ENCODE measurements at places on chromosomes 12 and 14. TPM values are rescaled to one million over a fixed set of nuclear protein-coding genes. Genes with fewer than 3 reads are reported as not detected.

- H3K4me3 ChIP-seq: no peak overlapping the region
- no peaks in the 10 kb centered on the region for H3K4me1 ChIP-seq
- peaks cover 34% of the 10 kb centered on the region for H3K36me3 ChIP-seq
- no peak for DNase-seq
- no peaks in the 10 kb centered on the region for H3K27me3 ChIP-seq
Observed at GRCh38 chr12:55955800-55956508, 9.9 kb downstream of the PMEL start.

DNA sequence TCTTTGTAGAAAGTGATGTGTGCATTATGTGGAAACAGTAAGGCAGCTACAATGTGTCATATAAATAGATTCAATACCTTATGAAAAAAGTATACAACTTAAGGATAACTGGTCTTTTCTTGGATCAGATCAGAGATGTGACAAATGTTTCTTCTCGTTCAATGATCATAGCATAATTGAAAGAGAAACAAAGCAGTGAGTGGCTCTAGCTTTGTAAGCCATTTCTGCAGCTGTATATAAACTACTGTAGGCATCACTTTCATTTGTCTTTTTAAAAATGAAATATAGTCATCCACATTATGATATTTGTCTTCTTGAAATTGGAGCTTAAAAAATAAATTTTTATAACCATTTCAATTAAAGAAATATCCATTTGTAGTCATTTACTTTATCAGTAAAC is 63.8 kb upstream of the LMO3 start:
- H3K4me1 ChIP-seq: no peaks in the 10 kb centered on the region
- DNase-seq: no peak
- H3K27ac ChIP-seq: no peak overlapping the region
- H3K4me3 ChIP-seq: no peak overlapping the region

DNA sequence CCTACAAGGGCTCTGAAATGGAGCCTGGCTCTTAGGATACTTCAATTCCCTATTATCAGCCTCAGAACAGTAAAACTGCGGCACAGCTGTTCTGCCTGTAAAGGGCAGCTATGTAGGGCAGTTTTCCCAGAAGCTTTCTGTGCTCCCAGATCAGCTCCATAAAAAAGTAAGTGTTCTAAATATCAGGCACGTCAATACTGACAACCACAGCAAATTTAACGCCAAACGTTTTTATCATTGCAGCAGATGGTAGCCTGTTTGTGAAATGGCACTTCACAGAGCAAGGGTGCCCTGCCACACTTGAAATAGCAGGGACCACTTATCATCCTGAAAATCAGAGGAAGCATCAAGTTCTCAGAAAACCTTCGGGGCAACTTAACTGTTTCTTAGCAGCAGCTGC is 54.8 kb upstream of the PTHLH start:
- no peak overlapping the region for H3K27ac ChIP-seq
- no peak for DNase-seq
- H3K36me3 ChIP-seq: no peaks in the 10 kb centered on the region
- H3K4me3 ChIP-seq: no peak overlapping the region

TCHP gene
- 29.8 TPM for total RNA-seq

PZP gene
- total RNA-seq: not detected

- H3K27me3 ChIP-seq: peaks cover 6% of the 10 kb centered on the region
- H3K36me3 ChIP-seq: no peaks in the 10 kb centered on the region
- no peak for DNase-seq
- H3K4me1 ChIP-seq: no peaks in the 10 kb centered on the region
- no peak overlapping the region for H3K4me3 ChIP-seq
- no peak overlapping the region for H3K27ac ChIP-seq
Observed at GRCh38 chr14:92316176-92316575, 6.8 kb upstream of the SLC24A4 start.

SLC17A8 gene
- total RNA-seq: not detected

COCH gene
- not detected for total RNA-seq

GRCh38 chr14:71432334-71433110 is 499.7 kb upstream of the RGS6 start:
- DNase-seq: no peak
- no peaks in the 10 kb centered on the region for H3K27me3 ChIP-seq
- H3K27ac ChIP-seq: no peak overlapping the region
- H3K4me1 ChIP-seq: peaks cover 3% of the 10 kb centered on the region
- H3K4me3 ChIP-seq: no peak overlapping the region

EXOC5 gene
- total RNA-seq: 42.6 TPM

GRCh38 chr14:21050597-21050996 is 7.0 kb upstream of the RNASE8 start:
- DNase-seq: no peak
- peaks cover 12% of the 10 kb centered on the region for H3K27me3 ChIP-seq
- H3K4me1 ChIP-seq: no peaks in the 10 kb centered on the region
- H3K4me3 ChIP-seq: no peak overlapping the region

DNA sequence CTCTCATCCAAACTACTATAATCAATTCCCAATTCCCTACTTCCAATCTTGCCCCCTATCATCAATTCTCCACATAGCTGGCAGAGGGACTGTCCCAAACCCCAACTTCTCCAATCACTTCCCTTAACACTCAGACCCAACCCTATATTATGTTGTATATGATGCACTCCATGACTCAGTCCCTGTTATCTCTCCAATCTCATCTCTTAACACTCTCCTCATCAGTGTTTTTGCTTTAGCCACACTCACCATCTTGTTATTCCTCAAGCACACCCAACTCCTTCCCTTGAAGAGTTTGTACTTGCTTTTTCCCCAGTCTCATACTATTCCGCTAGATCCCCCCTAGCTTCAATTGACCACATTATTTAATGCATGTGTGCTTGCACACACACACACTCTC is 4.9 kb downstream of the RHOJ start:
- peaks cover 9% of the 10 kb centered on the region for H3K27me3 ChIP-seq
- no peak overlapping the region for H3K27ac ChIP-seq
- no peaks in the 10 kb centered on the region for H3K36me3 ChIP-seq
- H3K4me1 ChIP-seq: no peaks in the 10 kb centered on the region

- no peaks in the 10 kb centered on the region for H3K36me3 ChIP-seq
- H3K4me3 ChIP-seq: no peak overlapping the region
- no peak overlapping the region for H3K27ac ChIP-seq
Observed at GRCh38 chr14:75183225-75183624, 6.8 kb upstream of the TMED10 start.

DNA sequence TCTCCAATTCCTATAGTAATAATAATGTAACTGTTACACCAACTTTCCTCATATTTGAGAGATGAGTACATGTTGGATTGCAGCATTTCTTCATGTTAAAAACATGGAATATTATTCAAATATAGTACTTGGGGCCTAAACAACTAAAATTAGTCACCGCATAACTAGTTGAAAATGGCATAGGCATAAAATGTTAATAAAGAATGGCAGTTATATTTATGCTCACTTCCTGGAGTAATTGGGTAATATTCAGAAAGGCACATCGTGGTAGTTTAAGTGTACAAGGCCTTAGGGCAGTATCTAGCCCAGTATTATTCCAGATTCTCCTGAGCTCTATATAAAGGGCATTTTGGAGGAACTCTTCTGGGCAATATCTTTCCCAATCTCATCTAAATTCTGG is 46.0 kb downstream of the ERGIC2 start:
- DNase-seq: no peak
- H3K4me3 ChIP-seq: no peak overlapping the region
- H3K36me3 ChIP-seq: peaks cover 13% of the 10 kb centered on the region
- no peaks in the 10 kb centered on the region for H3K4me1 ChIP-seq
- H3K27me3 ChIP-seq: no peaks in the 10 kb centered on the region

ZC2HC1C gene
- 0.99 TPM for total RNA-seq

- peaks cover 51% of the 10 kb centered on the region for H3K4me1 ChIP-seq
- H3K4me3 ChIP-seq: peak overlapping the region; percentile 21
- H3K36me3 ChIP-seq: no peaks in the 10 kb centered on the region
- H3K27me3 ChIP-seq: no peaks in the 10 kb centered on the region
- no peak for DNase-seq
- no peak overlapping the region for H3K27ac ChIP-seq
Observed at GRCh38 chr14:24314377-24315193, 3.3 kb downstream of the LTB4R start.

GRCh38 chr12:95184121-95184520 is 33.1 kb downstream of the FGD6 start:
- DNase-seq: no peak
- no peaks in the 10 kb centered on the region for H3K36me3 ChIP-seq
- no peak overlapping the region for H3K27ac ChIP-seq
- H3K27me3 ChIP-seq: no peaks in the 10 kb centered on the region

DNA sequence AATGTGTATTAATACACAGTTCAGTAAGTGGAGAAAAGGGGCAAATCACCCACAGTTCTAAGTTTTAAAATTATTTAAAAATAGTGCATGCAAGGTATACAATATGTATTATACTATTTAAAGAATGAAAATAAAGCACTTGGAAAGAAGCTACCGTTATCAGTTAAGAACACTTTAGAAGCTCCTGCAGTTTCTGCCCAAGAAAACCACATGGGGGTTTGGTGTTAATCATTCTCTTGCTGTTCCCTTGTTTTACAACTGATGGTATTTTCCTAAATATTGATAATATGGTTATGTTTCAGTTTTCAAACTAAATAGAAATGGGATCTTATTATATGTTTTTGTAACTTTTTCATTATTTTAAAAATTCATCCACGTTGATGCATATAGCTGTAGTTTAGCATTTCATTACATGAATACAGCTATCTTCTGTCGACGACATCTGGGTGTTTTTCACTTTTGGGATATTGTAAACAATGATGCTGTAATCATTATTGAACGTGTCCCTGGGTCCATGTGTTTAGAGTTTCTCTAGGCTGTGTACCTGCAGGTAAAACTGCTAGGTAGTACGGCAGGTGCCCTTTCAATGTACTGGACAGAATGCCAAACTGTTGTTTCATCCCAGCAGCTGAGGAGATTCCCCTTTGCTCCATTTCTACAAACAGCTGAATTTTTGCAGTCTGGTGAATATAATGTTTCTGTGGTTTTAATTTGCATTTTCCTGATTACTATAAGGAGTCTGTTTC is 64.1 kb downstream of the APPL2 start:
- no peaks in the 10 kb centered on the region for H3K27me3 ChIP-seq
- peaks cover 71% of the 10 kb centered on the region for H3K36me3 ChIP-seq
- H3K4me1 ChIP-seq: no peaks in the 10 kb centered on the region
- H3K27ac ChIP-seq: no peak overlapping the region

DNA sequence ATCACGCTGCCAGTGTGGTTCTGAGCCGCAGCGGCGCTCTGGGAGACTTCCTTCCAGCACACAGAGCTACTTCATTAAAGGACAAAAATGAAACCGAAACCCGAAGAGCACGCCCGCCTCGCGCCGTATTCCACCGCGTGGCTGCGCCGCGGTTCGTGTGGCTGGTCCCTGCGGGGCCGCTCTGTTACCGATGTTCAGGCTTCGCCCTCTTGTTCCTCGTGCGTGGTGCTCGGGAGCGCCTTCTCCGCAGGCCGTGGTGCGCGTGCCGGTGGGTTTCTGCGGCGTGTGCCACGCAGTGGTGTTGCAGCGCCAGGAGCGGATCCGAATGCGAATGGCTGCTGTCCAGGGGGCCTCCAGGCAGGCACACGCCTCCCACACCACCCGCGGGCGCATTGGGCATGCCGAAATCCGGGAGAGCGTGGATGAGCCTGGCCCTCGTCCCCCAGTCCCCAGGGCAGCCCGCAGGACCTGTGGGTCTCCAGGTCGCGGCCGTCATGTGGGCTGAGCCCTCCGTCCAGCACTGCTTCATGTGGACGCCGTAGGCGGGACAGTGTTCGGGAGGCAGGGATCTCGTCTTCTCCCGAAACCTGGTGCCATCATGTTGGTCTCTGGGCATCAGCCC is 91.2 kb downstream of the ADGRD1 start:
- H3K27me3 ChIP-seq: no peaks in the 10 kb centered on the region
- H3K4me3 ChIP-seq: no peak overlapping the region
- DNase-seq: no peak
- no peaks in the 10 kb centered on the region for H3K36me3 ChIP-seq

TRIM9 gene
- total RNA-seq: 0.12 TPM

GRCh38 chr12:102551186-102551585 is 70.8 kb upstream of the IGF1 start:
- no peak overlapping the region for H3K27ac ChIP-seq
- no peaks in the 10 kb centered on the region for H3K4me1 ChIP-seq
- no peak for DNase-seq
- H3K4me3 ChIP-seq: no peak overlapping the region
- H3K27me3 ChIP-seq: no peaks in the 10 kb centered on the region
- no peaks in the 10 kb centered on the region for H3K36me3 ChIP-seq

IL31 gene
- total RNA-seq: not detected

HOXC10 gene
- total RNA-seq: not detected

RDH16 gene
- 0.79 TPM for total RNA-seq

NAV3 gene
- total RNA-seq: not detected

DNA sequence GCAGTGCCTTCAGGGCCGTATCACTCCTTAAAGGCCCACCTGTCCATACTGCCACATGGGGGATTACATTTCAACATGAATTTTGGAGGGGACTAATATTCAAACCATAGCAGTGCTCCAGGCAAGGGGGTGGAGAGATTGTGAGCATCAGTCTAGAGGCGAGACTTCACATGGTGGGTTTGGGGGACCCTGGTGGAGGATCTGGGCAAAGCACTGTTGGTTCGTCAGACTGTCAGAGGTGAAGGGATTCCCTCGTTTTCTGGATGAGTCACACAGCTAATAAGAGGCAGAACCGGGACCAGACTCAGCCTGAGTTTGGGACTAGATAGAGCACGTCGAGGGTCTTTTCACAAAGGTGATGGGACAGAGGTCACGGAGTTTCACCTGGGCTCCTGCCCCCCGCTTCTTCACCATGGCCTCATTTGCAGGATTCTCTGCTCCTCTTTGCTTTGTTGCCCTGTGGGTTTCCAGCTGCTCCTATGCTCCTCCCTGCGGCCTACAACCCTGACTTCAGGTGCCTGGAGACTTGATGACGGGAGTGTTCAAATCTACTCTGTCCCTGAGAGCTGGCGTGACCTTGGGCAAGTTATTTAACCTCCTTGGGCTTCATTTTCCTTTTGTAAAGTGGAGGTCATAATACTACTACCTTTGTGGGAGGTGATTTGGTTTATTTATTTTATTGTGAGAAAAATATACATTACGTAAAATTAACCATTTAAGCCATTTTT is 41.5 kb downstream of the TEAD4 start:
- H3K27ac ChIP-seq: no peak overlapping the region
- DNase-seq: no peak
- H3K4me1 ChIP-seq: no peaks in the 10 kb centered on the region
- no peaks in the 10 kb centered on the region for H3K36me3 ChIP-seq

PRPH gene
- total RNA-seq: not detected

- H3K4me3 ChIP-seq: no peak overlapping the region
- no peaks in the 10 kb centered on the region for H3K27me3 ChIP-seq
- H3K27ac ChIP-seq: no peak overlapping the region
- H3K36me3 ChIP-seq: no peaks in the 10 kb centered on the region
- peaks cover 20% of the 10 kb centered on the region for H3K4me1 ChIP-seq
- DNase-seq: no peak
Observed at GRCh38 chr14:104868060-104868740, 3.1 kb downstream of the CEP170B start.

ACSS3 gene
- not detected for total RNA-seq

GRCh38 chr12:24982250-24982649 is 33.3 kb upstream of the BCAT1 start:
- no peak for DNase-seq
- H3K36me3 ChIP-seq: no peaks in the 10 kb centered on the region
- H3K27ac ChIP-seq: no peak overlapping the region
- H3K4me3 ChIP-seq: no peak overlapping the region
- no peaks in the 10 kb centered on the region for H3K4me1 ChIP-seq

SERPINA3 gene
- not detected for total RNA-seq
